ENCODE measurements at places on chromosomes 3 and 15.
A peak's percentile ranks its signal among the peaks of the same experiment; 100 is the strongest.

GRCh38 chr3:52742418-52743041, 28.2 kb downstream of the NEK4 start:
- peak; percentile 29 for ATAC-seq

DNA sequence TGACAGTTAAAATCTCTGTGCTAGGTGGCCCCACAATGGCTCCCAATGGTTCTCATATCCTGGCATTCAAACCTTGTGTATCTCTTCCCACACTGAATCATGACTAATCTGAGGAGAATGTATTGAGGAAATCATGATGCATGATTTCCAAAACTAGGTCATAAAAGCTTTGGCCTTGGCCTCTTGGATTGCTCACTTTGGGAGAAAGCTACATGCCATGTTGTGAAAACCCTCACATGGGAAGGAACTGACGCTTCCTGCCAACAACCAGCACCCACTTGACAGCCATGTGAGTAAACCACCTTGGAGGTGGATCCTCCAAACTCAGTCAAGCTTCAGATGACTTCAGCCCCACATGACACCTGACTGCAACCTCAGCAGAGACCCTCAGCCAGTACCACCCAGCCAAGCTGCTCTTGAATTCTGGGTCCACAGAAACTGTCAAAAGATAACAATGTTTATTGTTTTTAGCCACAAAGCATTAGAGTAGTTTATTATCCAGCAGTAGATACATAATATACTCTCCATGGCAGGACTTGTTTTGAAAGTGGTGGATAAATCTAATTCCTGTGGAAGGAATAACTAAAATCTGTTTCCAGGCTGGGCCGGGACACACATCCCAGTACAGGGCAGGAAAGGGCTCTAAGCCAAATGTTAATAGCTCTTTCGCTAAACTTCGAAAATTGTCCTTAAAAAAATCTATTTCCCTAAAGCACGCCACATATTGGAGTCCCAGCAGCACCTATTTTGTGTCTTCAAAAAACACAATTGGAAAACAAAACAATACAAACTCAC, 1.0 kb upstream of the ZNF620 start:
- peak; percentile 86 for ATAC-seq

DNA sequence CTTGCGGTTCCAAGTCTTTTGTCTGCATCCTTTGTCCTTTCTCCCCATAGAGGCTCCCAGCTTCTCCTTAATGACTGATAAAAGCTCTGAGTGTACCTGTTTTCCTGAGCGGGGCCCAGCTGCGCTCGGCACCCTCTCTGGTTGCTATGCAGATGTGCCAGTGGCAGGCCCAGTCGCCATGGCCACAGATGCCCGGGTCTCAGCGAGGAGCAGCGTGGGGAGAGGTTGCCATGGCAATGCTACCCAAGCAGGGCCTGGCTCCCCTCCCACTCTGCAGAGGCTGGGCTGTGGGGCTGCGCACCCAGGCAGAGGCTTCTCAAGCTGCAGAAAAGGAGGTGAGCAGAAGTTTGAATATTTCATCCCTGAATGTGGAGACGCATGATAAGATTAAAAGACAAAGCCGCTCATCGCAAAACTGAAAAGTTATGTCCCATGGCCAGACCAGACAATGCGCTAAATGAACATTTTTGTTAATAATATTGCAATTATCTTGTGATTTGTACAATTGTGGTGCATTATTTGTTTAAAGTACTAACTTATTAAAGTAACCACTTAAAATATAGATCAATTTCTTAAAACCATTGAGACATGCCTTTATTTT, 66.1 kb downstream of the TPRA1 start:
- ATAC-seq: no peak

- no peak for ATAC-seq
Measured at GRCh38 chr15:67358391-67358790, 103.8 kb downstream of the IQCH start.

GRCh38 chr3:192273697-192274010, 453.7 kb downstream of the FGF12 start:
- peak; percentile 28 for ATAC-seq

- ATAC-seq: no peak
Measured at GRCh38 chr3:194203482-194204041, 67.6 kb downstream of the HES1 start.

DNA sequence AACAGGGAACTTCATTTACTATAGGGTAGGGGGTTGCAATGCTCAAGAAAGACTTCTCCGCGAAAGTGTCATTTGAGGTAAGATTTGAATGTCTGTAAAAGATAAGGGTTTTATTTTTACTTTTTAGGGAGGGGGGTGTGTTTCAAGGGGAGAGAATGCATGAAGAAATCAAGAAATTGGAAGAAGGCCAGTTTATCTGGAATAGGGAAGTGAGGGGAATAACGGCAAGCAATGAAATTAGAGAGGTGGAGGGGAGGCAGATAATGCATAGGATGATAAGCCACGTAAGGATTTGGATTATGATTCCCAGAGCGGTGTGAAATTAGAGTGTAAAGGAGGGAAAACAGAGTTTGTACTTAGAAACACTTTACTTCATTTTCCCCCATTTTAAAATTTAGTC, 63.0 kb upstream of the MB21D2 start:
- ATAC-seq: no peak

- ATAC-seq: no peak
Measured at GRCh38 chr3:58723173-58723572, 56.6 kb upstream of the FAM3D start.

- ATAC-seq: no peak
Measured at GRCh38 chr3:97488741-97489140, 275.8 kb upstream of the ARL6 start.

GRCh38 chr3:166445865-166446264, 608.6 kb upstream of the BCHE start:
- peak; percentile 79 for ATAC-seq

DNA sequence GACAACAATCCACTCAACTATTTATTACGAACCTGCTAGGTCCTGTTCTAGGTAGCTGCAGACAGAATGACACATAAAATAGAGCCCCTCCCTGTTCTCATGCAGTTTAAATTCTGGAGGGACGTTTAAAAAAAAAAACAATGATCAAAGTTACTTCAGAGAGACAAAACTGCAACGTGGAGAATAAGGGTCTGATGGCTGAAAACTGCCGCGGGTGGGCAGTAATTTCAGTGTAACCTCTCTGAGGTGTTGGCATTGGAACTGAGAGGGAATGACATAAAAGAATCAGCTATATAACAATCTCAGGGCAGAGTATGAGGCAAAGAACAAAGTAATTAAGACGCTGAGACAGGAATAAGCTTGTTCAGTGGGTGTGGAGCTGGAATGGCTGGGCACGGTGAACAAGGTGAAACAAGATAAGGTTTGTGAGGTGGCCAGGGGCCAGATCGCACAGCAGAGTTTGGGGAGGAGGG, 19.5 kb downstream of the TBL1XR1 start:
- ATAC-seq: peak; percentile 86

DNA sequence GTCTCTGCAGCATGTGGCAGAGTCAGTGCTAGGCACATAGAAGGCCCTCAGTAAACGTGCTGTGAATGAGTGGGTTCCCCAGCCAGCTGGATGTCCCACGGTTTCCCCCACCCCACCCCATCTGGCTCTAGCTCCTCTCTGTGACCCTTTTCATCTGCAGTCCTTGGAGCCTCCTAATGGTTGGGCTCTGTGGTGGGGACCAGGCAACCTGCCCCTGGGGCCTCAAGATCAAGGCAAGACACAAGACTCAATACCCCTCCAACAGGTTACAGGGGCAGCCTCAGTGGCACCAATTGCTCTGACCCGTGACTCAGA, 17.1 kb upstream of the CYP11A1 start:
- no peak for ATAC-seq

DNA sequence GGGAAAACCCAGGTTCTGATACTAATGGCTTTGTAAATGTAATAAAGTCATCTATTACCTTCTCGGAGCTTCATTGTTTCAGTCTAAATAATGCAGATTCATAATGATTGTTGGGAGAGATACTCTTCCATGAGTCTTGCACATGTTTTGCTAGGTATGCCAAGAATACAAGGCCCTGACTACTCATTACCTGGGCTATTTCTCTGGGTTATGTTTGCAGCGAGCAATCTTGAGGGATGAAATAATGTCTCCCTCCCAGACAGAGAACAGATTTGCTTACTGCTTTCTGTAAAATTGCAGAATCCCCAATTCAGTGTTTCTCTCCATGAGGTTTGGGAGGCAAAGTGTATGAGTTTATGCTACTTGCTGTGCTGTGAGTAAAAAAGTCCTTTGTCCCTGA, 6.2 kb upstream of the CLASP2 start:
- no peak for ATAC-seq

DNA sequence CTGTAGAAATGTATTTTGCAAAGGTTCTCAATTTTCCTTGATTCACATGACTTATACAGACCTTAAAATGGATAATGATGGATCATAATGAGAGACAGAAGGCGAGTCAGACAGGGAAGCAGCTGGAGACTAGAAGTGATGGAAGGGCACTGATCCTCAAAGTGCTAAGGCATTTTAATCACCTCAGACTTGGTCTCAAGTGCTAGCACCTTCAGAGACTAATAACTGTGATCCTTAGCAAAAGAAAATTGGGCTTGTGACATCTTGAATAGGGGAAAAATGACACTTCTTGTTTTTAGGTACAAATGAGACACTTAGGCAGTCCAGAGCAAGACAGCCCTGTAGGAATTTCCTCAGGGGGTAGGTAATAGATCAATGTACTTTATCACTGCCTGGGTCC, 1011.7 kb downstream of the SQOR start:
- no peak for ATAC-seq

DNA sequence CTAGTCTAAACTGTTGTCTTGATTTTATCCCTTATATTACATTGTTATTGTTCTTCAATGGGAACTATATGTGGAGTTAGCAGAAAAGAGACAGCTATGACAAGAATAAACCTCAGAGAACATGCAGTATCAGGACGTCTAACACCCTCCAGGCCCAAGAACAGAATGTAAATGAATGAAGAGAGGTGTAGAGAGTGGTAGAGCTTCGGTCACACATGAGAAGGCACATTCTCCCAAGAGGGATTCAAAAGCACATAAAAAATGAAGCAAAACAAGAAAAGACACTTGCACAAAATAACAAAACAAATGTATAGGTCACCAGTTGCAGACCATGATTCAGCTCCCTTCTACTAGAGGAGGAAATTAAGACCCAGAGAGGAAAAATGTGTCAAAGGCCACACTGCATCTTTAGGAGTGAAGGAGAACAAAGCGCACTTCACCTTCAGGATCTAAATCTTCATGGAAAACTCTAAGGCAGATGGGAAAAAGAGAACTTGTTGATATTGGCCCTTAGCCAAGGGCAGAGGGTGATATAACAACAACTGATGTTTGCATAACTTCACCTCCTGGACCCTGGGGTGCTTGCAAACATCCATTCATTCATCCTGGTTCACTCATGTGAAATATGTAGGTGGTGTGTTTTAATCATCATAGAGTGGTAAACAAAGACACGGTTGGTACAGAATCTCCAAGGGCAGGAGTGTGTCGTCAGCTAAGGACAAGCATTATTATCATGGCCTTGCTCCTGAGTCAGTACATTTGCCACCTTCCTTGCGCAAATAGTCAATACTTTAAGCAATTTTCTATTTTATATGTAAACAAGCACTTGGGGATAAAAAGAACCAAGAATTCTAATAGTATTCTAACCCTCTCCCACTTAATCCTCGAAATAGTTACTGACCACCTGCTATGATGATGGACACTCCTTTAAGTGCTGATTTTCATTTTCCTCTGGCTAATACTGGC, 8.8 kb downstream of the NEK10 start:
- ATAC-seq: peak; percentile 47

DNA sequence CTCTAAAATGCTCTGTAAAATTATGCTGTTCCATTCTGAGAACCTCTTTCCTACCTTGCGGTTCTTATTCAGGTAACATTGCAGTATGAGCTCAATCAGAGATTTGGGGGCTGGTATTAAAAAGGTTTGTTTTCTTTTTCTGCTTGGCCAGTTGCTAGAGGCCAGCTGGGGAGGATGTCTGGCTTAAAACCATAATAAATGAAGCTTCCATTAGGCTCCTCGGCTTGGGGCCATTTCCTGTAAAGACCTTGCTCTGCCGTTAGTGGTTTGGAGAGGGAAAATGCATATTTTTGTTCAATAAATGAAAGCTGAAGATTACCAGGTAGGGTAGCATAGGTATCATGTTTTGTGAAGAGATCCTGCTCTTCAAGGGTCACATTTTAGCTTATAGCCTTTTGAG, 55.2 kb downstream of the MCTP2 start:
- no peak for ATAC-seq

- ATAC-seq: no peak
Measured at GRCh38 chr3:150603980-150604319, 829 bp downstream of the SELENOT start.

DNA sequence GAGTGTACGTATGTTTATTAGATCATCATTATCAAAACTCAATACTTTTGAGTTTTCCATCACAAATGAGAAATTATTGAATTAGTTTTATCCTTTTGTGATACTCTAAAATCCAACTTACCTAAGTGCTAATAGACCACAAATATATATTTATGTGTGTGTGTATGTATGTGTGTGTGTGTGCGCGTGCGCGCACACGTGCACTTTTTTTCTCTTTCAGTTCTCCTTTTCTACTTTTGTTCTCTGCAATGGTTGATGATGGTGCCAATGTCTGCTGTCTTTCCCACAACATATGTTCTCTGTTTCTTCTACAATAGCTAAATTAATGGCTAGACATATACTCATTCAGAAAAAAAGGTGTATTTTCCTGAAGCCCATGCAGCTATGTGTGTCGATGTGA, 571.6 kb upstream of the ARPP21 start:
- no peak for ATAC-seq

DNA sequence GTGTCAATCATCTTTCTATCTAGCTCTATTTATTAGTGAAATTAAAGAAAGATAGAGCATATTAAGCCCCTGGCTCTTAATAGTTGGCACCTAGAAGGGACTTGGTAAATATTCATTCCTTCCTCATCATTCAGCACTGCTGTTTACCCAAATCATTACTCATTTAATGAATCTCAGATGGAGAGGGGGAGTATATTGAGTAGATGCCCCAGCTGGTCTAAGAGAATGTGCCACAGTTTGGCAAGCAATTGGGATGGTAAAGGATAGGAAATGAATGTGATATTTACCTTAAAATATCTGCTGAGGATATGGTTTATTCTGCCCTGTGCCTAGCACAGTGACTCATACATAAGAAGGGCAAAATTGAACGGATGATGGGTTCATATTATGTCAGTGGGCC, 6.0 kb downstream of the IL1RAP start:
- no peak for ATAC-seq

DNA sequence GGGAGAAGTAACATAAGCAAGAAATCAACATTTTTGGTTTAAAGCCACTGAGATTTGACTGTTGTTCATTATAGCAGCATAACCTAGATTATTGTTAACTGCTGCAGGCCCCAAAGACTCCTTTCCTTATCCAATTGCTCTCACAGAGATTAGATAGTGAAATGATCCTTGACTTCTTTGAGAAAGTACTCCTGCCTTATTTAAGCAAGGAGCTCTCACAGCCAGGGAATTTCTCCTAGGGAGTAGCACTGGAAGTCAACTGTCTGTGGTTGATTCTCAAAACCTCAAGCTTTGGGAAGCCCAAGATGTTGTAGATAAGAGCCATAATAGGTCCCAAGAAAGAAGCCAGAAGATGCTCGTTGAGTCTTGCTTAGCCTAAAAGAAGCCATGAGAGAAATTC, 151.8 kb upstream of the TSC22D2 start:
- no peak for ATAC-seq

Data from esophagus mucosa (tissue), 1 donor.